ENCODE measurements at places on chromosomes 6 and 20. TPM values are rescaled to one million over a fixed set of nuclear protein-coding genes. Genes with fewer than 3 reads are reported as not detected.

The SNAP25 gene
- total RNA-seq, result not detected

The HLA-DOB gene
- 109 TPM for total RNA-seq

The PSORS1C2 gene
- not detected for total RNA-seq

The LRRC73 gene
- 0.99 TPM for total RNA-seq

The SLC25A27 gene
- total RNA-seq, result 3.8 TPM

DNA sequence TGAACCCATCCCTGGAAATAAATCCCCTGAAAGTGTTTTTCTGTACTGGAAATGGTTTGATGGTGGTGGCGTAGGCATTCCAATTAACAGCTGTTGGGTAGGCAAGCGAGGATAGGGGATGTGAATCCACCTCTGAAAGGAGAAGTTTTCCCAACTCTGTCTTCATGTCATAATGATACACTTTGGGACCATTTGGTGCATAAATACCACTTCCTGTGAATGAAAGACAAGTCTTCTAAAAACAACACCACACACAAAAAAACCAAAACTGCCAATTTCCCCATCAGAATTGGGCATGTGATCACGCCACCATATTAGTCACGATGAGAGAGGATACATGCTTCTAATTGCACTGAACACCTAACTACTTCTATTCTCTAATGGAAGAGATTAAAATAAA lies 6.4 kb downstream of the VNN2 start:
- peaks cover 34% of the 10 kb centered on the region for H3K4me1 ChIP-seq
- peaks cover 9% of the 10 kb centered on the region for H3K36me3 ChIP-seq
- no peaks in the 10 kb centered on the region for H3K27me3 ChIP-seq
- peak overlapping the region; percentile 50 for H3K27ac ChIP-seq
- peak; percentile 37 for DNase-seq
- H3K4me3 ChIP-seq, result no peak overlapping the region

DNA sequence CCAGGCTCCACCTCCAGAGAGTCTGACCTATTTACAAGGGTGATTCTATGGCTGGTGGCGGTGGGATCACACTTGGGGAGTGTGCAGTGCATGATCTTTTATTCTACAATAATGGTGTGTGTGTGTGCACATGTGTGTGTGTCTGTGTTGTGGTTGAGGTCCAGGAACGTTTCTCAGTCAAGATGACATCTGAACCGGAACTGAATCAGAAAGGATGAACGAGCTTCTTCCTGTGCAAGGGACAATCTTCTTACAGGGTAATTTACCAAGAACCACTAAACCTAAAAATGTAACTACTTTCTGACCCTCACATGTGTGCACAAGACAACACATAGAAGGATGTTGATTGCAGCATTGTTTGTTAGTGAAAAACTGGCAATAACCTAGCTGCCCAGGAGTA lies 8.6 kb downstream of the MMP9 start:
- no peak overlapping the region for H3K4me3 ChIP-seq
- no peak overlapping the region for H3K27ac ChIP-seq
- H3K36me3 ChIP-seq, result no peaks in the 10 kb centered on the region

DNA sequence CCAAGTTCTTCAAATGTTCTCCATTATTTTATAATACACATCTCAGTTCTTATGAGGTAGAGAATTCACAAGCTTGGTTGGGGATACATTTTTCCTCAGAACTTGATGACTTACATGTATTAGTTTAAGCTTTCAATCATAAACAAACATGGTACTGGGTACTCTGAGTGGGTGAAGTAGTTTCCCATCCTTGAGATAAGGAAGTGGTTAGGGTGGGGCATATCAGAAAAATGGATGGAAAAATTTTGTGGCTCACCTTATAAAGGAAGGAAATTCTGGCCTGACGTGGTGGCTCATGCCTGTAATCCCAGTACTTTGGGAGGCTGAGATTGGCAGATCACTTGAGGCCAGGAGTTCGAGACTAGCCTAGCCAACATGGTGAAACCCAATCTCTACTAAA lies 52.0 kb downstream of the CD164 start:
- H3K4me3 ChIP-seq, result no peak overlapping the region
- no peak for DNase-seq
- H3K36me3 ChIP-seq, result no peaks in the 10 kb centered on the region
- H3K4me1 ChIP-seq, result peaks cover 4% of the 10 kb centered on the region
- H3K27me3 ChIP-seq, result no peaks in the 10 kb centered on the region
- H3K27ac ChIP-seq, result no peak overlapping the region
